8988T (cell line): ENCODE measurements at places on chromosomes 7 and 10.
A peak's percentile ranks its signal among the peaks of the same experiment; 100 is the strongest.

DNA sequence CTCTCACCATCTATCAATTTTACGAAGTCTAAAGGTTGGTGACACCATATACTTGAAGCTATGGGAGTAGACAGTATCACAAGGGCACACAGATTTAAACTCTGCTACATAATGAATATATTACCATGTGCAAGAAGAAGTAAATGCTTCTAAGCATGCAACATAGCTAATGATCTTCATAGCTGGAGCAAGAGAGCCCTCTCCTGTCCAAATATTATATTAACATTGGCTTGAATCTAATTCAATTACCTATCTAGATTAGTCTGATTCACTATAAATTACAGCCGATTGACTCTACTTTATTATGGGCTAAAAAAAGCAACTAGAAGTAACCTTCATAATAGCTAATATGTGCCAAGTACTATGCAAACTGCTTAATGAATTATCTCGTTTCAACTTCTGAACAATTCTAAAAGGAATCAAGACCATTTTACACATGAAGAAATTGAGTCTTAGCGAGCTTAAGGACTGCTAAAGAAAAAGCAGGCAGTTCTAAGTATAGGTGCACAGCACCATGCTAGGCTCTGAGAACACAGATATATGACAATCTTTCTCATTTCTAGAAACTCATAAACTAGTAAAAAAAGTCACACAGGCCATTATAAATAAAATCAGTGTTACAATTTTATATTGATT is 21.9 kb downstream of the FRA10AC1 start:
- no peak for DNase-seq

GRCh38 chr10:129394518-129395328 is 72.3 kb upstream of the MGMT start:
- no peak for DNase-seq

DNA sequence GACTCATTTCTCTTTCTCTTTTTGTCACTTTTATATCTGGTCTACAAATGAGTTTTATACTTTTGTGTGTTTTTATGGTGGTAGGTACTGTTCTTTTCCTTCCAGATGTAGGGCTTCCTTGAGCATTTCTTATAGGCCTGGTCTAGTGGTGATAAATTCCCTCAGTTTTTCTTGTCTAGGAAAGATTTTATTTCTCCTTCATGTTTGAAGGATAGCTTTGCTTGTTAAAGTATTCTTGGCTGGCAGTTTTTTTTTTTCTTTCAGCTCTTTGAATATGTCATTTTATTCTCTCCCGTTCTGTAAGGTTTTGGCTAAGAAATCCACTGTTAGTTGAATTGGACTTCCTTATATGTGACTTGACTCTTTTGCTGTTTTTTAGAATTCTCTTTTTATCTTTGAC is 292.7 kb downstream of the RPS24 start:
- no peak for DNase-seq

GRCh38 chr7:148670374-148670773 is 28.3 kb upstream of the CUL1 start:
- DNase-seq = no peak

GRCh38 chr7:151381348-151382078 is 28.3 kb downstream of the WDR86 start:
- peak; percentile 14 for DNase-seq

DNA sequence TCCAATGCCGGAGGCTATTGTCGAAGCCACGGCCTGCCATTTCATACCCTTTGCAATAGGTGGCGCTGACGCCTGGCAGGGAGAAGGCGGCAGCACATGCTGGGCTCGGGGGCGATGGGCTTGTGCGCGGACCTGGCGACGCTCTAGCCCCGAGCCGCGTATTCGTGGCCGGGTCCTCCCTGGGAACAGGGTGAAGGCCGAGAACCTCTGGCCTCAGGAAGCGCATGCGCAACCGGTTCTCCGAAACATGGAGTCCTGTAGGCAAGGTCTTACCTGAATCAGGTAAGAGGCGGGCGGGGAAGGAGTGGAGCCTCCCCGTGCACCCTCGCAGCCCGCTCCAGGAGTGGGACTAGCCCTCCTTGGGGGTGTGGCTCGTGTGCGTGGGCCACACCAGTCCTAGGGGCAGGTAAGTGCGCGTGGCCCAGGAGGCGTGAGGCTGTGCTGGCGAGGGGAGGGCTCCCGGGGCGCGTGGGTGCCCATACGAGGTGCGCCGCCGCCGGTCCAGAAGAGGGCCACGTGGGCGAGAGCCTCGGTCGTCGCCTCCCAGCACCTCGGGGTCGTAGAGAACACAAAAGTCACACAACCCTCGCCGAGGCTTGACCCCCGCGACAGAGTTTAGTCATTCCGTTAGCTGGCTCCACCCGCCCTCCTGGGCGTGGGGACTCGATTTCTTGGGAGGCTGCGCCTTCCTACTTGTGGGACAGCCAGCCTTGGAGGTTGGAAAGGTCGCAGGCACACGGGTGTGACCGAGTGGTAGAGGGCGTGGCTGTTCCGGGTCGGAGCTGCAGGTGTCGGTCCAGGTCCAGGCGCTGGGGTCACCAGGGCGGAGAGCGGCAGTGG is 5.6 kb upstream of the MEST start:
- DNase-seq = peak; percentile 65

DNA sequence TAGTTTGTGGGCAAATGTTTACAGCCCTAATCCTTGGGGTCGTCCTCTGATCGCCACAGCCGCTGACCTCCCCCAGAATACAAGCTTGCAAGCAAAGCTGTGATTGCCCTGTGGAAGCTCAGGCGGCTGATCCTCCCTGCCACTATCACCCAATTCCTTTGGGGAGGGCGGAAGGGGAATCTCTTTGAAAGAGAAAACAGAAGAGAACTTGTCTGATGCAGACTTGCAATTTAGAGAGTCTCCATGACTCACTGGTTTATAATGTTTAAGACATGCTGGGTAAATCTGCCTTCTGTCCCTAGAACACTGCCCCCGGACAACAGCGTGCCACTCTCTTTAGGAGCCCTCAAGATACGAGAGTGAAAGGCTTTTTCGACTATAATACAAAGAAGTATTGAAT is 75.5 kb downstream of the NRP1 start:
- no peak for DNase-seq

DNA sequence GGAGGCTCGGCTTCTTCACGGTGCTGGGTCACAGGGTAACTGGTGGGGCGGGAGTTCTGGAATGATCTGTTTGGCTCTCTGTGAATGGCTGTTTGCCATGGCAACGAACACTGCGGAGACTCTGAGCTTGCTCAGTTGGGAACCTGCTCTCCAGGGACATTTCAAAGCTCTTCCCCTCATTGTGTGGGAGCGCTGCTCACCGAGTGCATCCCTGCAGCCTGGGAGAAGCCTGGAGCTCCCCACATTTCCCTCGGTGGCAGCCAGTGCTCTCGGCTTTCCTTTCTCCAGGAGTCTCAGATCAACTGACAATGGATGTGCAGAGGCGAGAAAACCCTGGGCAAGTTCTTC is 57.6 kb upstream of the CACUL1 start:
- DNase-seq = no peak

DNA sequence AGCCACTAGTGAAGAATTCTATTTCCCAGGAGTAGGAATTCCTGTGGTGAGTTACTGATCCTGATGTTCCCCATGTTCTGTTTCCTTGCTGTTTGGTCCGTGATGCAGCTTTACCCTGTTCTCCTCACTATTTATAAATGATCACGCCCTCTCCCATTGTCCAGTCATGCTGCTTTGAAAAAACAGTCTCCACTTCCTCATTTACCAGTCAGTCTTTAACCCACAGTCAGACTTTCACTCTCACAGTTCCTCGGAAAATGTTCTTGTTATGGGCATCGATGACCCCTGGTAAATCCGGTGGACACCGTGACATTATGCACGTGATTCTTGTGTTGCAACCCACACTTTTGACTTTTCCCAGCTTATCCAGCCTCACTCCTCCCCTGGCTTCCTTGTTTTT is 14.4 kb downstream of the SCIN start:
- DNase-seq = no peak

GRCh38 chr7:127803626-127804025 is 151.6 kb downstream of the SND1 start:
- DNase-seq = no peak

DNA sequence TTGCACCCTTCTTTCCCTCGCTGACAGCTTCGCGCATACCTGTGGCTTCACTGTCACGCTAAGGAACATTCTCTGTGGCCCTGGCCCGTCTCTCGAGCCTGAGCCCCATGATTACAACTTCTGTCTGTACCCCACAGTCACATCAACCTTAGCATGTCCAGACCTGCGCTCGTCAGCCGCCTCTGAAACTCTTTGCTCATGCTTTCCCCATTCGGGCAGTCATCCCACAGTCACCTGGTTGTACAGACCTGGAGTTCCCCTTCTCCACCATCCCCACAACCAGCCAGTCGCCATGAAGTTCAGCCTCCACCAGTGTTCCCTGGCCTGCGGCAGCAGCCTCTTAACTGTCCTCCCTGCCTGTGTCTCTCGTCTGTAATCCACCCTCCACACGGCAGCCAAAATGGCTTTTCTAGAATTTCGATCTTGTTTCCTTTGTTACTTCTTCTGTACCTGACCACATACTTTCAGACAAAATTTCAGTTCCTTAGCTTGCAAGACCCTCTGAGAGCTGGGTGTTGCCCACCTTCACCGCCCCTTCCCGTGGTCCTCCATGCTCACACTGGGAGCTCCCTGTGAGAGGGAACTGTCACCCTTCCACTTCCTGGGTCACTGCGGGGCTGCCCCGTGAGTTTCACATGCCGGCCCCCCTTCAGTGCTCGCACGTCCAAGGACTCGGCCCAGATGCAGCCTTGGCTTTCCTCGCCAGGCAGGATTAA is 229.2 kb downstream of the CELF2 start:
- DNase-seq = no peak

- DNase-seq = no peak
These were observed at the start of gene TAS2R39 for GRCh38 chr7:143183024-143183423. Gene TAS2R39 (plus strand): TSS chr7:143183419. CDS start chr7:143183419, 0 bp downstream.

DNA sequence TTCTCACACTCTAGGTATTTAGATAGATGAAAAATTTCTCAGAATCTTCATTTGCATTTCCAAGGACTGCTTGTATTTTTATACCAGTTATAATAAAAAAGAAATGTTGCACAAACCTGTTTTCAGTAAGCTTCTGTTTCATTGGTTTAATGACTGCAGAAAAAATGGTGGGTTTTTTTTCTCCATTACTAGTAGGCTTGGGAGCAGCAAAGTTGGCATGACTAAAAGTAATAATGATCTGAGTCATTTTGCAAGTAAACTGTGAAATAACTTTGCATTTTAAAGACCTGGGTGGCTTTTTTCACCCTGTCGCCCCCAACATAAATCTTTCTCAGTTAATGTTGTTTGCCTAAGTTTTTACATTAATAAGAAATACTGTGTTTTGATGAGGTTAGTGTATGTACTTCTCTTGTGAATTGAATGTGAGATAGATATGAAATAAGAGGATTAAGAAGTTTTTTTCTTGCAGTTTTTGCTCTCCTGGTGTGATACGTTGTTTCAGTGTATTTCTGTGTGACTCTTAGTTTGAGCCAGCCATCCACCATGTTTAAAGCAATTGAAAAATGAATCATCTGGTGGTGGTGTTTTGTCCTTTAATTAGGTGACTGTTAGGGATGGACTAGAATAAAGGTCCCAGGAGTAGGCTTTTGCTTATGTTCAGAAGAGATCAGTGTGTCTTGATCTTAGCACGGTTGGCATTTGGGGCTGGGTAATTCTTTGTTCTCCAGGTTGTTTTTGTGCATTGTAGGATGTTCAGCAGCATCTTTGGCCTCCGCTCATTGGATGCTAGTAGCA is 1.8 kb downstream of the GNAI1 start:
- DNase-seq = no peak

DNA sequence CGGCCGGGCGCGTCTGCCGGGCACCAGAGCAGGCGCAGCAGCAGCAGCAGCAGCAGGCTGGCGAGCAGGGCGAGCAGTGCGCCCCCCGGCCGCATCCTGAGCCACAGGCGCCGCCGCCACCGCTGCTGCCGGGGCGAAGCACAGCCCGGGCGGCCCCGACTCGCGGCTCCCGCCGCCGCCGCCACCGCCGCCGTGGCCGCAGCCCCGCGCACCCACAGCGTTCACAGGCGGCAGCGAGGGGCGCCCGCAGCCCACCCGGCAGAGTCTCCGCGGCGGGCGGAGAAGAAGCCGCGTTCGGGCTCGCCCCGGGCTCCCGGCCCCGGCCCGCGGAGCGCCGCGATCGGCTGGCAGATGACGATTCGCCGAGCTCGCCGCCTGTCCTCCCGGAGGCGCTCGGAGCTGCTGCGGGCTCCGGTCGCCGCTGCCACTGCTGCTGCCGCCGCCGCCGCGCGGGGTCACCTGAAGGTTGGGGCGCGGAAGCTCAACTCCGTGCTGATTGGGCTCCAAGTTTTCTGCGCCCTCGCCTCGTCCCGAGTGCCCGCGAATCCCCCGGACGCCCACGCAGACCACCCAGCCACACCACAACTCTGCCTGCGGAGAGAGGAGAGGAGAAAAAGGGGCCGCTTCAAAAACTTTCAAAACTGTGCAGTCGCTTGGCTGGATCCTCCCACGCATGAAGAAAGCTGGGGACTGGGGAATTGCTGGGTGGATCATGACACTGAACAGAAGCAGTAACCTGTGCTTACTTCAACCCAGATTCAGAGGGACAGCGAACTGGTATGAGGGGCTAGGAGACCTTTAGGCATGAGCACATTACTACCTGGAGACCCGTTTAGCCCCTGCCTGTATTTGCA is at the start of gene ST8SIA6:
Gene ST8SIA6, minus strand, starts transcription at position 435 of the 854 bp plus-strand sequence. Its CDS starts 340 bp downstream, at position 95.
- DNase-seq = peak; percentile 55

- no peak for DNase-seq
These were observed 798.3 kb downstream of the KCNMA1 start for GRCh38 chr10:76839276-76839675.

- no peak for DNase-seq
These were observed 125.1 kb downstream of the ANKRD7 start for GRCh38 chr7:118349604-118350003.

- DNase-seq = no peak
These were observed 316.1 kb downstream of the CCDC3 start for GRCh38 chr10:12685261-12686058.

- no peak for DNase-seq
These were observed 145.7 kb upstream of the AHR start for GRCh38 chr7:17152721-17153120.

GRCh38 chr10:29737074-29737593 is 102.4 kb upstream of the SVIL start:
- DNase-seq = no peak

- no peak for DNase-seq
These were observed 114.0 kb downstream of the RAB18 start for GRCh38 chr10:27618036-27618615.

DNA sequence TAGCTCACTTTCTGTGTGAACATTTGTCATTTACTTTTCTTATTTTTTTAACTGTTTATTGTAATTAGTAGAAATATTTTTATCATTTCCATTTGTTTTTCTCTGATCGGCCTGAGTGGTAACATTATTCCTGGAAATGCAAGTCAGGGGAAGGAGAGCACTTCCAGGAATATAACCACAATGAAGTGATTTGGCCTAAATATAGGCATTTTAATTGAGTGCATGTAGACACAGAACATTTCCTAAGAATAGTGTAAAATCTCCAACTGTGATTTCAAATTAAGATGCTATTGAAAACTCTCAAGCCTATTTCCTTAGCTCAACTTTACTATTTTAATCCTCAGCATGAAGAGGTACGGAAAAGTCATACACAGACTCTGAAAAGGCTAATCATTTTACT is 86.5 kb upstream of the SKAP2 start:
- no peak for DNase-seq
